ENCODE measurements at places on chromosomes 3 and 15.

DNA sequence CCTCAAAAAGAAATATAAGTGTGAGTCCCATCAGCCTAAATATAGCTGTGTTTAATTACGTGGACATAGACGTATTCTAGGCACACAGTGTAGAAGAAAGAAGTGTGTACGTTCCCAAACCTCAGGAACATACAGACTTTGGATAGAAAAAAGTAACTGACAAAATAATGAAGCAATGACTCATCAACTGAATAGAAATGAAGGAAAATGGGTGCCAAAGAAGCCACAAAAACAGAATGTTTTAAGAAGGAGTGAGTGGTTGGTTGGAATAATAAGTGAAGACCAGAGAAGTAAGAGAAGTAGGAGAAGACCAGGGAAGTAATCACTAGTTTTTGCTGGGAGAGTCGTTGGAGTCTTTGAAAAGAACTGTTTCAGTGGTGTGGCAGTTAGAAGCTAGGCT, 518.1 kb downstream of the ROBO1 start:
- no peak for DNase-seq

- DNase-seq = no peak
These were observed 428.8 kb upstream of the TPRG1 start for GRCh38 chr3:188742755-188743550.

DNA sequence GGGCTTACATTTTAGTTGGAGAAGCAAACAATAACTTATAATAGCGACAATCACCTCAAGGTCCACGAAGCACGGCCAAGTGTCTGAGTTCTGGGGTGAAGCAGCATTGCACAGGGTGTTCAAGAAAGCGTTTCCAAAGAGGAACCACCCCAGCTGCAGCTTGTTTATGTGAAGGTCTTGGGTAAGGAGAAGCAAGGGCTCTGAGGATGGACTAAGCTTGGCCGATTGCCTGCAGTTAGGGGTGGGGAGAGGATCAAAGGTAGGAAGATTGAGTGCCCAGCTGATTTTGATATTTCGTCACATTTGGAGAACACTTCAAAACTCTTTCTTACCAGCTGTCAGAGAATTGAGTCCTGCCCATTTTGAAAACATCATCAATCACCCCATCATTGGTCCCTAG, 321.6 kb upstream of the DNAJC19 start:
- DNase-seq = no peak

GRCh38 chr3:196145468-196146262, 63.8 kb upstream of the TFRC start:
- no peak for DNase-seq

DNA sequence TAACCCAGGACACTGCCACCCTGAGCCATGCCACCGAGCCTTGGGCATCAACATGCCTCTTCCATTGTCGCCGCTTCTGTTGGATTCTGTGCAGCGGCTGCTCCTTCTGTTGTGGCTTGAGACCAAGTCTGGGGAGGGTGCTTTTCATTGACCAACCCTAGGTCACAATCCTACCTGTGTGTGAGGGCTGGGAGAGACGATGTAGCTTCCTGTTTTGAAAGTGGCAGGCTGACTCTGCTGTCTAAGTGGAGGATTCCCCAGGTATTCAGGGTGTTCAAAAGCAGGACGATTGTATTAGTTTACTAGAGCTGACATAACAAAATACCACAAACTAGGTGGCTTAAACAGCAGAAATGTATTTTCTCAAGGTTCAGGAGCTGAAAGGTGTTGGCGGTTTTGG, 13.0 kb upstream of the ACAP2 start:
- DNase-seq = no peak

DNA sequence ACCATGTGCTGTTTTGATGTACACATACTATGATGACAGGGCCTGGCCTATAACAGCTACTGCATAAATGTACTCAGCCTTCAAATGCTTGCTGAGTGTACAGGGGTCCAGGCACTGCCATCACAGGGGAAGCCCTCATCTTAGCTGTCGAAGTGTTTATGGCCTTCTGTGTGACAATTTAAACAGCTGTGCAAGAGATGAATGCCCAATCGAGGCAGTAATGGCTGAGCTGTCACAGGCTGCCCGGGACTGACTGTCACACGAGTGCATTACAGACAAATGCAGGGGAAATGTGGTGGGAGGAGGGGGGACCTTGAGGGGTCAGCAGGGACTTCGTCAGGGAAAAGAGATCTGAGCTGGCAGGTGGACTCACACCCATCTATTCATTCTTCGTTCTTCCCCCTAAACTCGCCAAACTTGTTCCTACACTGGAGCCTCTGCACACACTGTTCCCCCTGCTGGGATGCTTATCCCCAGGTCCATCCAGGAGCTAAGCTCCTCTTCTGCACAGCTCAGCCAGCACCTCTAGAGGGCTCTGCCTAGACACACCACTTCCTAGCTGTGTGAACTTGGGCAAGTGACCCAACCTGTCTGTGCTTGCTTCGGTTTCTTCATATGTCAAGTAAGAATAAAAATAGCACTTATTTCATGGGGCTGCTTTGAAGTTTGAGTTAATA, 156.2 kb upstream of the IQSEC1 start:
- DNase-seq = no peak

GRCh38 chr3:39413691-39414420, 7.3 kb downstream of the RPSA start:
- peak; percentile 45 for DNase-seq

GRCh38 chr15:82831894-82832600, 22.6 kb downstream of the WHAMM start:
- no peak for DNase-seq

- no peak for DNase-seq
These were observed 339.0 kb downstream of the IL5RA start for GRCh38 chr3:2771193-2771592.

DNA sequence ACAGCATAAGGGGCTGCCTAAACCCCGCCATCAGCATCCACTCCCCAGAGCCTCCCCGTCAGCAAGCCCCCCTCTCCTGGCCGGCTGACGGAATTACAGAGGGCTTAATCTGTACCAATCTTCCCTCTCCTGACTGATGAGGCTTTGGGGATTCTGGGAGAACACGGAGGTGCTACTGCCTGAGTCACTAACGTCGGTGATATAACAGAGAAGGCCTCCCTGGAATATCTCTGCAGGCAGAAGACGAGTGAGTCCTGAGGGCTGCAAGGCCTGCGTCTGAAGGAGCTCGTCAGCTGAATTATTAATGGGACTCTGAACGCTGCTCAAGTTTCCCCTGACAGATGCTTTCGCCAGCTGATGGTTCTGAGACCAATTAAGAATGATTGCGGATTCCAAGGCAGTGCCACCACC, 147.7 kb downstream of the XXYLT1 start:
- DNase-seq = peak; percentile 46

GRCh38 chr15:38991126-38991525, 426.5 kb upstream of the RASGRP1 start:
- DNase-seq = peak; percentile 82

DNA sequence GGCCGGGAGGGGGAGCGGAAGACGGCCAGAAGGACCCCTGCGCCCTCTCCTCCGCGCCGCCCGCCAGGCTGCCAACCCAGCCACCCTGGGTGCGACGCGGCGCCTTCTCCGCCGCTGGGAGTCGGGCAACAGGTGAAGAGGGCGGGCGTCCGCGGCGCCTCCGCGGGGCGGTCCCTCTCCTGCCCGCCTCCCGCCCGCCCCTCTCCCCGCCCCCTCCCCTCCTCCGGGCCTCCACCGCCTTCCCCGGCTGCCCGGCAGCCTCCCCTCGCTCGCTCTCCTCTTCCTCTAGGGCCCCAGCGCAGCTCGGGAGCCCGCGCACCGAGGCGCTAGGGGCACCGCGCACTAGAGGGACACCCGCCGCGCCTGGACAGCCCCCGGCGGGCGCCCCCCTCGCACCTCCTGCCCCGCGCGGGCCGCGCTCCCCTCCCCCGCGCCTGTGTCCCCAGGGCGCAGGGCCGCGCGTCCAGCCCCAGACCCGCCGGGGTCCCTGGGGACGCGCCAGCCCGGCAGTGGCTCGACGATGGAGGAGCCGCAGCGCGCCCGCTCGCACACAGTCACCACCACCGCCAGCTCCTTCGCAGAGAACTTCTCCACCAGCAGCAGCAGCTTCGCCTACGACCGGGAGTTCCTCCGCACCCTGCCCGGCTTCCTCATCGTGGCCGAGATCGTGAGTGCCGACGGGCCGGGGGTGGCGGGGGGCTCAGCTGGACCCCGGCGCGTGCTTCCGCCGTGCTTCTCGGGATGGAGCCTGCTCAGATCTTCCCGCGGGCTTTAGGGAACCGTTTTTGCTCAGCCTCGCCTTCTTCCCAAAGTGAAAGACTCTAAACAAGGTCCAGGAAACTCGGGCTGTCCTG, at the start of gene CMTM8:
TSS of gene CMTM8 (plus strand) at position 228 of the 854 bp plus-strand sequence. CDS start at position 521, 293 bp downstream.
- peak; percentile 9 for DNase-seq

- DNase-seq = peak; percentile 57
These were observed 32.9 kb upstream of the MBNL1 start for GRCh38 chr3:152235709-152236298.

DNA sequence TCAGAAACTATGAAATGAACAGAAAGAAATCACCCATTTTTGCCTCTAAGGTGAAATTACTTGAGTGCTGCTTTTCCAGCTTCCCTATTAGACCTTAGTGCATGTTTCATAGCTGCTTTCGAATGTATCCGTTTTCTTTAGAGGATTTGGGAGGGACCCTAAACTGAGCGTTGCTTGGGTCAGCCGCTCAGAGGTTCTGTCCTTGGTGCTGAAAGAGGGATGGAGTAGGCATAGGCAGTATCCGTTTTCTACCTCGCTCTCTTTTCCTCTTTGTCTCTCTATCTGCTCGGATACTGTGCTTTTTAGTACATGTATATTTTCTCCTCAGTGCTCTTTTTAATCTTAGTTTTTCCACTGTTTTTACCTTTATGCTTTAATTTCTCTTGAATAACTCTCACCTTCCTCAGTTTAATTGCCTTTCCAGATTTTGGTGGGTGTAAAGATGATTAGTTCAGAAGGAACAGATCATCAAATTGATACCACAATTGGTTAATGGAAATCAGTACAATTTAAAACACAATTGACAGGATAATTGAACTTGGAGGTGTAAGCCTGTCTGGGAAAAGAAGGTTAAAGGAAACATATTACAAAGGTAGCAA, at the start of gene DRD3:
TSS of gene DRD3 (minus strand) at position 283 of the 599 bp plus-strand sequence. CDS start 7,060 bp downstream, outside the sequence.
- peak; percentile 31 for DNase-seq

DNA sequence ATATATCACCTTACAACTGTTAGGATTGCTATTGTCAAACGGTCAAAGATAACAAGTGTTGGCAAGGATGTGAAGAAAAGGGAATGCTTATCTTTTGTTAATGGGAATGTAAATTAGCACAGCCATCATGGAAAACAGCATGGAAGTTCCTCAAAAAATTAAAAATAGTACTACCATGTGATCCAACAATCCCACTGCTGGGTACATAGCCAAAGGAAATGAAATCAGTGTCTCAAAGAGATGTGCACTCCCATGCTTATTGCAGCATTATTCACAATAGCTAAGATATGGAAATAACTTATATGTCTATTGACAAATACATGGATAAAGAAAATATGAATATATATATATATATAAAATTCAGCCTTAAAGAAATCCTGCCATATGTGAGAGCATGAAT, 274.6 kb downstream of the EDEM1 start:
- DNase-seq = no peak

- DNase-seq = no peak
These were observed 128.9 kb downstream of the AQP9 start for GRCh38 chr15:58267051-58267450.

DNA sequence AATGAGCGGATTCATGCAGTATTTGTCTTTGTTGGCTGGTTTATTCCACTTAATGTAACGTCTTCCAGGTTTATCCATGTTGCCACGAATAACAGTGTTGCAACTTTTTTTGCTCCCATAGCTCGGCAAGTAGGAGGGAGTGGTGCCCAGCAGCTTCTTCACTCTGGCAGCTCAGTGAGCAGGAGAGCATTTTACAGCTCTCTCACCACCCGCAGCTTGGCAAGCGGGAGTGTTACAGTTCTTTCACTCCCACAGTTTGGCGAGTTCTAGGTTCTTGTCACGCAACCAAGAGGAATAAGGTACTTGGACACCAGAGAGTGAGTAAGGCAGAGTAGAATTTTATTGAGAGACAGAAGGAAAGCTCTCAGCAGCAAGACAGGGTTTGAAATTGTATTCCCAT, 935.2 kb downstream of the TBL1XR1 start:
- DNase-seq = no peak

DNA sequence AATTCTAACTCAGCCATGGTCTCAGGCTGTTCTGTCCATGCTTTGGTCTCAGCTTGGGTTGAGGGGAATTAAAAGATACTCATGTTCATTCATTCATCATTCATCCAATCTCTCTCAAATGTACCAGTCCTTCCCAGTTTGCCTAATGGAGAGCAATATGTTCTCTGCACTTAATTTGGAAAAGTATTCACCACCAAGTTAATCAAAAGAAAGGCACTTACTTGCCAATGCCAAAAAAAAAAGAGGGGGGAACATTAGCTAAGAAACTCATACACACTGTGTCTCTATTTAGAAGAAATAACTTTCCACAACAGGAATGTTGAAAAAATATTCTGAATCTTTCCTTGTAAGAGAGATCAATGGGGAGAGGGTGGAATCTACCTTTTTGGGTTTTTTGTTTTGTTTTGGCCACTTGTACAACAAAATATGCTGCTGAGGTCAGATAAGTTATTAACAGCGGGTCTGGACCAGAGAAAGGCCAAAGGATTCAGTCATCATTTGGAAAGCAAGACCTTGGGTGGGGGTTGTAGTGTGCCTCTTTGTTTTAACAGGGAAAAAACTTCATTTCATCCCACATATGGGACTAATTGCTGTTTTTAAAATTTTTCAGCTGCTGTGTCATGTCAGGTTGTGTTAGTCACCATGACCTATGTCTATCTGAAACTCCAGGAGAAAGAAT, 152.3 kb downstream of the FBN1 start:
- DNase-seq = peak; percentile 98

GRCh38 chr15:63155486-63155885, 1.8 kb downstream of the RPS27L start:
- DNase-seq = no peak

DNA sequence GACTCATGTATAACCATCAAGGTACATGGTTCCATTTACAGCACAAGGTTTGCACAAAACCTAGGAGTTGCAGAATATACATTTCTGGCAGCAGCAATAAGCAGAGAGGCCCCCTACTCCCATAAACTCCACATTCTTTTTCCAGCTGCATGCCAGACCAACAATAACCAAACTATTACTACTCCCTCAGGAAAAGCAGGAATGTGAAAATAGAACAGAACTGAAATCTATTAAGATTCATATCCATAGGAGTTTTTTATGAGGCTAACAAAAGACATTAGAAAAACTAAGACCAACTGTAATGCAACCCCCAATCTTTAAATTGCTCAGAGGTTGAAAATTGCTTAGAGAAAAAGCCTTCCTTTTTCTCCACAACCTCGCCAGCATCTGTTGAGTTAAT, 27.6 kb upstream of the TOP2B start:
- DNase-seq = no peak

GRCh38 chr15:31437686-31438085, 111.1 kb downstream of the KLF13 start:
- no peak for DNase-seq

- DNase-seq = no peak
These were observed 27.6 kb downstream of the ALS2CL start for GRCh38 chr3:46665763-46666452.
